Stimulated activated CD4-positive, alpha-beta T cell treated with anti-CD3 and anti-CD28 coated beads, Interleukin-1b, Interleukin-23, amount 100 ng/mL, for 1 hour (primary cell): ENCODE measurements at places on chromosomes 2 and 18.

DNA sequence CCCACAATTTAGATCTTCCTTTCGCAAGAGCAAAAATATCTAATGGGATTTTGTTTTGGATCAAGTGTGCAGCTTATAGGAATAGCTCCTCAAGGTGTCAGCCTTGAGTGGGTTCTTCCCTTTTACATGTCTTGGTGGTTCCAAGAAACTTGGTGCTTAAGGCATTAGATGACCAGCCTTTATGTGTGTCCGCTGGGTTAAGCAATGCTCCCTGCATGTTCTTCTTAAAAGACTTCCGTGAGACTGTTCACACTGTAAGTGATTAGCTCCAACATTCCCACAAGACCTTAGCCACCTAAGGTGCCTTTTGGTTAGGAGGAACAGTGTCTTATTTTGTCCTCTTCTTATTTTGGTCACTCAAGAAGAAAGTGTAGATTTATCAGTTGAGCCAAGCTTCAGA, 44.3 kb upstream of the GPR39 start:
- no peak for DNase-seq

- DNase-seq: no peak
Measured at GRCh38 chr18:79498662-79499061, 102.9 kb downstream of the NFATC1 start.

DNA sequence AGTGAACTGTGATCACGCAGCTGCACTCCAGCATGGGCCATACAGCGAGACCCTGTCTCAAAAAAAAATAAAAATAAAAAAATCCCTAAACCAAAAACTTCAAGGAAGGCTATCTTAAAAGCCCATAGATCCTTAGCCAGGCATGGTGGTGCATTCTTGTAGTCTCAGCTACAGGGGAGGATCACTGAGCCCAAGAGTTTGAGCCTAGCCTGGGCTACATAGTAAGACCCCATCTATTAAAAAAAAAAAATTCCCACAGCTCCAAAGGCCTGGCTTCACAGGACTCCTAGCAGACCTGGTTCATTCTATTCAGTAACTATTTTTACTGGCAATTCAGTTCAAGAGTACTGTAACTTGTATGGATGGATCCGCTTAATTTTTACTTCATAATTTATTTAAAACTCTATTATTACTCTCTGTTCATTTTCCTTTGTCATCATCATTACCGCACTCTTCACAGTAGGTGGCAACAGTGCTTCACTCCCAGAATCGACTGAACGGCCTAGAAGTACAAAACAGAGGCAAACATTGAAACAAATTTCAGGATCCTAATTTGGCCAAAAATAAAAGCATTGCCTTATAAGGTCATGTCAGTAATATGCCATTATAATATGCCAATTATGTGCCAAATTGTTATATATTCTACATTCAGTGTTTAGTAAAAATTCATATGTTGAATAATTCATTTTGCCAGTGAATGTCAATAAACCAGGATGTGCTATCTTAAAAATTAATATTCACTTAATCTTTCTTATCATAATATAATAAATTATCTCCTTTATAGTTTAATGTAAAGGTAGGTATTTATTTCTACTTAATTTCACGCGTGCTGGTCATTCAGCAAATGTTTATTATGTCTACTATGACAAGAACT, 14.3 kb upstream of the STAM2 start:
- DNase-seq: no peak

DNA sequence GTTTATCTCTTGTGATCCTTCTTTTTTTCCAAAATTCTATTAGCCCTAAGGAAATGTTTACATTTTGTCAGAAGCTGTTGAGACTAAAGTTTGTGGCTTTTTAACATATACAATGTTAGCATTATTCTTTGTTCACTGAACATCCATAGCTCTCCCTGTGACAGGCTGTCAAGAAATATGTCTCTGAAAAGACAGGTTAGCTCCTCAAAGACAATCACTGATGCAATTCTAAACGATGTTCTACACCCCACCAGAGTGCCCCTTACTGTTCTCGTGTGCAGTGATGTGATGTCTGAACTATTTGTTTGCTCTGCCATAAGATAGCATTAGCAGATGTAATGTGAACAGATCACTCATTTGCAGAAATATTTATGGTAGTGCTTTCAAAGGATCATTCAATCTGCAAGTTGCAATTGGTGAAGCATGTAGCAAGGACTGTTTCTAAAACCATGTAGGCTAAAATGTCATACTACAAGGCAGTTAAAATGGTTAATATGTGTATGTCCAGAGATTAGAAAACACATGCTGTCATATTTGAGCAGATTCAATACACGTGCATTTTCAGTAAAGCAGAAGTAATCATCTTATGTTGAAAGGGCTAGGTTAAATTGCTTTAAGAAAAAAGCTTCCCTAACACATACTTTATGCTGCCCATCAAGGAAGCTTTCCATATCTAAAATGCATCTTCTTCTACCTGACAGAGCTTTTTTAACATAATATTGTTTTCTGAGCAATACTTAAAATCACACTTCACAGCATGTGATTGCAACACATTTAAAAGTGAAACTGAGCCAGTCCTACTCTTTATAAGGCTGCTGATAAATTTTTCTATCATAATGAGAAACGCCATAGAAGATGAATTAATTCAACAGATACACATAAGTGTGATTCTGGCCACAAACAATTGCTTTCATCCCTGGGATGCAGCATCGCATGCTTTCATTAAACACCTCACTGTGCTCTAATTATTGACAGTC, 285.7 kb upstream of the UBE2E3 start:
- no peak for DNase-seq

DNA sequence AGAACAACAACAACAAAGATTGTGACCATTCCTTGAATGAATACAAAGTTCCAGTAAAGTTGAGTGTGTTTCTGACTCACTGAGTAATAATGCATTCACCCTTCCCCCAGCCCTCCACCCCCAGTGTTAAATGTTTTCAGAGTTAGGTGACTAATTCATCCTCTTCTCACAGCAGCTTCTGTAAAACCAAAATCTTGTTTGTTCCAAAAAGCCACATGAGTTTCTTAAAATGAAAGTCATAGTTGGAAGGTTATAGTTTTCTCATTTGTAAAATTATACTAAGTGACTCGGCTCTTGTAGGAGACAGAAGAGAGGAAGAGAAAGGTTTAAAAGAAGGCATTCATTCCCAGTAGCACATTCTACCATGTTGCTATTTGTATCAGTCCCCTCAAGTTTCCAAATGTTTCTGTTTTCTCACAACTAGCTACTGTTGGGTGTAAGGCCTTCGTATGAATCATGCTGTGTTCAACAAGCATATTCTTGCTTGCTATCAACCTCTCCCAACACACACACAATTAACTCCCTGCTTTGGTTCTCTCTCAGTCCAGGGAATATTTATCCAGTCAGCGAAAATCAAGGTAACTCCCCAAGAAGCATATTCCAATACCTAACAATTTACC, 75.3 kb downstream of the MBD2 start:
- peak; percentile 47 for DNase-seq

DNA sequence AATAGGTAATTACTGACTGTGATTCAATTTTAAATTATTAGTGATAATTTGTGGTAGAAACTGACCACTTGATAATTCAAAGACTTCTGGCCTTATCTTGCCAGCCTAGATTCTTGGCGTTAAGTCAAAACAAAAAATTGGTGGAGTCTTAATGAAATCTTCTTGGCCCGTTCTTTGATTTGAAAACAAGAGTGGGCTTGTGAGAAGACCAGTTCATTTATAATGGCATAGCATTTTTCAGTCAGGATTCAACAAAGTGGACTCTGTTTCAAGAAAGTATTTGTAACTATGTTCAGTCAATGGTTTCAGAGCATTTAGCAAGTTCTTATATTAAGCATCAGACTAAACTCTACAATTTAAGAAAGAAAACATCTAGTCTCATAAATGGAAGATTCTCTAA, 26.0 kb downstream of the ITGA4 start:
- no peak for DNase-seq

GRCh38 chr2:235765181-235765820, 271.5 kb downstream of the AGAP1 start:
- no peak for DNase-seq
